ENCODE measurements at places on chromosomes 1 and 21.

DNA sequence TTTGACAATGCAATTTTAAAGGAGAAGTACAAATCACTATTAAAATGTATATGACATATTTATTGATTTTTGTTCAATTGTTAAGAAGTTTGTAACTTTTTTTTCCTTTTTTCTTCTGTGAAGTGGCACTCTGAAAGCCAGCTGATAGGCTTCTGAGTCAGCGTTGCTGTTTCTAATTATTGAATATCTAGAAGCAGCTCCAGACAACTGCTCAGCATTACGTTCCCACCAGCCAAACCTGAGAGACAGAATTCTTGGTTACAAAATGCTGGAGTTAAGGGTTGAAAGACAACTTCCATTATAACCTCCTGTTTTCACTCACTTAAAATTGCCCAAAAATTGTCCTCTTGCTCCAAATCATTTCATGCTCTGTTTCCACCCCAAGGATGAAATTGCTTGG, 31.4 kb upstream of the LMX1A start:
- no peak for DNase-seq

DNA sequence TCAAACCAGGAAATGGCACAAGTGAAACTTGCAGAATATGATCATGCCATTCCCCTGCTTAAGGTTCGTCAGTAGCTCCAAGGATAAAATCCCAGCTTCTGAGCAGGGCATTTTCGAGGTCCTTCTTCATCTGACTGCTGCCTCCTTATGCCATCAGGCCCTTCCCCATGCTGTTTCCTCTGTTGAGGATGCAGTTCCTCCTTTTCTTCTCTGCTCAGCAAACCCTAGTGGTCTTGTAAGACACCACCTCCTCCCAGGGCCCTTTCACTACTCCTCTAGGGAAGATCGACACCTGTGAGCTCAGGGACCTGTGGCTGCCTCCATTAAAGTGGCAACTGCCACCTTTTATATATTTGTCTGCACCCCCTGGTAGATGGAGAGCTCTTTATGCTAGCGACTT, 62.1 kb upstream of the JUN start:
- no peak for DNase-seq

GRCh38 chr1:39398278-39399021, 93.0 kb upstream of the BMP8A start:
- peak; percentile 50 for DNase-seq

DNA sequence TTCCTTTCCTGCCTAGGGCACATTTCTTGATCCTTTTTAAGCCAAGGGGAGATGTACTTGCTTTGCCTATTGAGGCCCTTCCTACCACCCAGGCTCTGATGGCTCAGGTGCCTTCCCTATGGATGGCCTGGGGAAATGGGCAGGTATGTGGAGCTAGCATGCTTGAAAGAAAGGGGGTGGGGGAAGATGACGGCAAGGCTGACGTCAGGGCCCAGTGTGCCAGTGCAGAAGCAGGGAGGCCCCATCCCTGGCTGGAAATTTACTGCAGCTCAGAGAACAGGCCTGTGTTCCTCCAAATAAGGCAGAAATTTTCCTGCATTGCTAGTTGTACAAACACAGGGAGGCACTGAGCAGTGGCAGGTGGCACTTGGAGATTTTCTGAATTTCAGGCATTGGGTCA, 453.2 kb upstream of the VAMP3 start:
- DNase-seq, result no peak

DNA sequence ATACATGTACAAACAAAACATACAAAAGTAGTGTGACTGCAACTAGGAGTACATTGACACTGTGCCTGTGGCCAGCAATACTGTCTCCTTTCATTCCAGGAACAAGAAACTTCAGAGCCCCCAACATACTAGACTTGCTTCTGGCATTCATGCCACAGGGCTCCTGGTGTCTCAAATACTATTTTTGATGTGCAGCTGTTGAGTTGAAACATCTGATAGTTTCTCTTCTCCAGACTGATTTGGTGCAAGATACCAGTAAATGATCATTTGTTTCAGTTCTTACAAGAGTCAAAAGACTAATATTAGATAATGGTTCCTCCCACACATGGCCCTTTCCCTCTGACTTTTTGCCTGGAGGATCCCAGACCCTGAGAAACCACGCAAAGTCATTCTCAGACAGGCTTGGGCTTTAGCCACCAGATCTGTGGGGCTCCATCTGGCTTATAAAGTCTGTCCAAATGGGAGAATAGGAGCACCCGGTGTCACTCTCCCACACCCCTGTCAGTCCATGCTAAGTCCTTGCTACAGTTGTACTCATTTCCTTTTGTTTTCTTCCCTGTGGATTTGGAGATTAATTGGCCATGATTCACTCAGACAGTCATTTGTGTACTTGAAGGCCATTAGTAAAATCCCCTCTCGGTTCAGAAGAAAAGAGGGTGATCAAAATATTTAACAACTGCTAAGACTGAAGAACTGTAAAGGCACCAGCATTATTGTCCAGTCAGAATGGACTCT, 163.5 kb upstream of the RUNX1 start:
- DNase-seq, result no peak

DNA sequence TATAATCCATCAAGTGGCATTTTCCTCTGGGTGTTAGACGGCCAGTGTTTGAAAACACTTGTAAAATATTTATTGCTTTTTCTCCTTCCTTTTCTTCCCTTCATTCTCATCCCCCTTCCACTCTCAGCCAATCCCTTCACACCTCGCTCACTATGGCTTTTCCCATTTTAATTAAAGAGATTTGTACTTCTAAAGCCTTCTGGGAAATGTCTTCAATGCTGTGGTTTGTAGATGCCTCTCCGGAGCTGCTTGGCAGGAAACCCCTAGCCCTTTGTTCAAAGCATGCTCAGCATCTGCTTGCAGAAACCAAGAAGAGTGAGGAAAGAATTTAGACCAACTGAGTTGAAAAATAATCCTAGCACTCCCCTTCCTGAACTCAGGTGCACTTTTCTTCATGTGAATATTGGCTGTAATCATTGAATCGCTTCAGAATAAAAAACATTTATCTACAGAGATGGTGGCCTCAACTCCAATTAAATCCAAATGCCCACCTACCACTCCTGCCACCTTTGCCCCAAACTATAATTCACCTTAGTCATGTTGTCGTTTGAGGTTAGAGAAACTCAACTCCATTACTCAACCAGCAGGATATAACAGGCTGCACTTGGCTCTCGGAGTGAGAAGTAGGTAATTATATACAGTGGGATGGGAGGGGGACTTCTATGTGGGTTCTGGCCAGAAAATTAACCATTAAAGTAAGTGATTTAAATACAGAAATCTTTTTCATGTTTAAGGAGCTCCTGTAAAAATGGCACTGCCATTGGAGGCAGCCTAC, 659.4 kb upstream of the CAMK1G start:
- DNase-seq, result no peak

DNA sequence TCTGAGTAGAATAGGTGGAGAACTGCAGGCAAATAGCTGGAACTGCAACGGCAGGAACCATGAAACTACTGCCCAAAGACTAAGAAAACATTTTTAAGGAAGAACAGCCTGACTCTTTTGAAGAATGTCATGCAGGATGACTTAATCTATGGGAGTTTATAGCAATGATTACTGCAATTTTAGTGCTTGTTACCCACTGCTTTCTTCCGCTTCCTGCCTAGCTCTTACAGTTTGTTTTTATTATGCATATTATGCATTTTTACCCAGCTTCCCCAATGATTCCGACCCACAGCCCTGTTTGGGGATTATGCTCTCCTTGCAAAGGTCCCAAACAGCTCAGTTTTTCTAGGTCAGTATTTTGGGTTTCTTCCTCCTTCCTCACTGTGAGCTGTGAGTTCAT, 71.2 kb downstream of the PCNX2 start:
- DNase-seq, result no peak

GRCh38 chr1:42006093-42006492, 87.4 kb upstream of the HIVEP3 start:
- no peak for DNase-seq

DNA sequence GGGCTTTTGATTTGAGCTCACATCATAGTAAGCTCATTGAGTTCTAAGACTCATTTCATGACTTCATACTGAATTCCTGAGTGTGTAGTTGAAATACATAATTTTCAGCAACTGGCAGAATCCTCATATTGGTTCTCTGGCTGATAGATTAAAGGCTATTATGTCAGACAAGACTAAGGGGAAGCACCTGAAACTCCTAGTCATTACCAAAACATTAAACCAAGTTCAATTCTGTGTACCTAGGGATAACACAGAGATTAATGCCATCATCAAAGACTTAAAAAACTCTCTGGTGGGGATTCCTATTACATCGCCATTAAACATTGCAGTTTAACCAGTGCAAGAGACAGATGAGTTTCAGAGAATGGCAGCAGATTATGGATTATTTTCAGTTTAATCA, 339.1 kb downstream of the PTPRC start:
- no peak for DNase-seq

- no peak for DNase-seq
Measured at GRCh38 chr1:59427155-59427554, 130.3 kb downstream of the FGGY start.

GRCh38 chr1:152162792-152163463, 3.9 kb upstream of the RPTN start:
- no peak for DNase-seq

GRCh38 chr1:170562646-170563338, 30.8 kb downstream of the GORAB start:
- no peak for DNase-seq

DNA sequence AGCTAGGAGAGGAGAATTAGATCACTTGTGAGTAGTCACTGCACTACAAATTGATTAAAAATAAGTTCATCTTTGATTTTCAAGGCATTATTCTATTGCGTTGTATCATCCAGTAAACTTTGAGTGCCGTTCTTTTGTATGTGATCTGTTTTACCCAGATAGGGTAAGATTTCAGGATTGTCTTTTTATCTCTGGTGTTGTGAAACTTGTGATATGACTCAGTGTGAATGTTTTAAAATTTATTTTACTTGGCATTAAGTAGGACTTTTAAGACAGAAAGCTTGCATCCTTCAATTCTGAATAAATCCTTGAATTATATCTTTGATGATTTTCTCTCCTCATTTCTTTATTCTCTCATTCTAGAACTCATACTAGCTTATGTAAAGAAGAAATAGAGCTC, 93.3 kb upstream of the ADAMTS5 start:
- no peak for DNase-seq

DNA sequence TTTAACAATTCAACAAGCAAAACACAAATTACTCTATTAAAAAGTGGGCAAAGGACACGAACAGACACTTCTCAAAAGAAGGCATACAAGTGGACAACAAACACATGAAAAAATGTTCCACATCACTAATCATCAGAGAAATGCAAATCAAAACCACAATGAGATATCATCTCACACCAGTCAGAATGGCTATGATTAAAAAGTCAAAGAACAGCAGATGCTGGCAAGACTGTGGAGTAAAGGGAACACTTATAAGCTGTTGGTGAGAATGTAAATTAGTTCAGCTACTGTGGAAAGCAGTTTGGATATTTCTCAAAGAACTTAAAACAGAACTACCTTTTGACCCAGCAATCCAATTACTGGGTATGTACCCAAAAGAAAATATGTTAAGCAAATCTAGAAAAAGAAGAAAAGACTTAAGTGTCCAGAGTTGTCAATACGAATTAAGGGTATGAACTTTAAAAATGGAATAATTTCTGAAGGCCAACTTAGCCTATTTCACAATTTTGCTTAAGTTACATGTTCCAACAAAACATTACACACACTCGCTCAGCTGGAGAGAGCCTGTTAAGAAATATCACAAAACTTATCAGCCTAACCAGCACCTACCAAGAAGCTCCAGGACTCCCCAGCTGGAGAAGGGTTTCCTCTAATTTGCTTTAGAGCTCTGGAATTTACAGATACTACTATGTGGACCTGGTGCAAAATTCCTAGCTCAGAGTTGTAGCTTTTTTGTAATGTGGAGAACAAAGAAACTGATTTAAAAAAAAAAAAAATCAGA, 232.1 kb downstream of the DUSP10 start:
- no peak for DNase-seq

DNA sequence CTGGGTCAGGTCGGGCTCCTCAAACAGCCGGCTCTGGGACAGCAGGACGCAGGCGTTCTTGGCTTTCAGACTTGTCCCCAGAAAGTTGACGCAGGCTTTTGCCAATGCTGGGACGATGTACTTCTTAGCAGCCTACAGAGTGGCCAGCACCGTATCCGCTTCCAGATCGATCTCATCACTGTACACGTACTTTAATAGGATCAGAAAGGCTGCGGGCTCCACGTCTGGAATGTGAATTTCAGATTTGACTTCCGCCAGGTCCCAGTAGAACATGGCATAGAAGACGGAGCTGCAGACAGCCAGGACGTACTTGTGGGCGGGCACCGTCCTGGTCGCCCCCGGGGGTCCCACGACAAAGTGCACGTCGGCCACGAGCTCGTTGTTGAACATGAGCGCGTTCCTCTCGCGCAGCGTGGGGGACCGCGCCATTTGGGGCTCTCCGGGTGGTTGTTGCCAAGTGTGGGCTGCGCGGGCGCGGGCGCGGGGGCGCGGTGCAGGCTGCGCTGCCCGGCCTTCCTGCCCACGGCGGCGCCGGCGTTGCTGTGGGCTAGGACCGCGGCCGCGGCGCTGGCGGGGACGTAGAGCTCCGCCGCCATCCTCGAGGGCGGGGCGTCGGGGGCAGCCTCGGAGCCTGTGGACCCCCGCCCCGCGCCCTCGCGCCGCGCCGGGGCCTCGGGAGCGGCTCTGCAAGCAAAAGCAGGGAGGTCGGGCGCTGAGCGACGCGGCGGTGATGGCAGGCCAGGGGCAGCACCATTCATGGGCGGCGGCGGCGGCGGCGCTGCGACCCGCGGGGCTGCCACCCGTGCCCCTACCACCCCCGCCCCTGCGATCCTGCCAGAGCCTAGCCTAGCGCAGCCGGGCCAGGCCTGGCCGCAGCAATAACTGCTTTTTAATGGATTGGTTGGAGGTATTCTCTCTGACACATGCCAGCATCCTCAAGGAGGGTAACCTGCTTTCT, 10.6 kb downstream of the CNR2 start:
- DNase-seq, result no peak

DNA sequence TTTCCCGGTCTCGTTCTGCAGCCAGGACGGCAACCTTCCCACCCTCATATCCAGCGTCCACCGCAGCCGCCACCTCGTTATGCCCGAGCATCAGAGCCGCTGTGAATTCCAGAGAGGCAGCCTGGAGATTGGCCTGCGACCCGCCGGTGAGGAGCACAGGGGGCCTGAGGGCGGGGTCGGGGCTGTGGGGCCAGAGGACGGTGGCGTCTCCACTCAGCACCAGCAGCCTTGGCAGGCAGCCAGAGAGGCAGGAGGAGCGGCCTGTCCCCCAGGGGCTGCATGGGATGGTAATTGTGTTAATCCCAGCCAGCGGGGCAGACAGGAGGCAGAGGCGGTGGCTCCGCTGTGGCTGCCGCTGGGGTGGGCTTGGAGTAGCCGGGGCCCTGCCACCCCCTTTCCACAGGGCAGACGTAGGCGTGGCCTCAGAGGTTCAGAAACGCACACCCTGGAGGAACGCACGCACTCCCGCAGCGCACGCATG, 12.1 kb downstream of the SAMD11 start:
- no peak for DNase-seq
